ENCODE measurements at places on chromosomes 1 and 21.

GRCh38 chr1:46802081-46802480 is 3.2 kb downstream of the CYP4B1 start:
- DNase-seq = no peak

DNA sequence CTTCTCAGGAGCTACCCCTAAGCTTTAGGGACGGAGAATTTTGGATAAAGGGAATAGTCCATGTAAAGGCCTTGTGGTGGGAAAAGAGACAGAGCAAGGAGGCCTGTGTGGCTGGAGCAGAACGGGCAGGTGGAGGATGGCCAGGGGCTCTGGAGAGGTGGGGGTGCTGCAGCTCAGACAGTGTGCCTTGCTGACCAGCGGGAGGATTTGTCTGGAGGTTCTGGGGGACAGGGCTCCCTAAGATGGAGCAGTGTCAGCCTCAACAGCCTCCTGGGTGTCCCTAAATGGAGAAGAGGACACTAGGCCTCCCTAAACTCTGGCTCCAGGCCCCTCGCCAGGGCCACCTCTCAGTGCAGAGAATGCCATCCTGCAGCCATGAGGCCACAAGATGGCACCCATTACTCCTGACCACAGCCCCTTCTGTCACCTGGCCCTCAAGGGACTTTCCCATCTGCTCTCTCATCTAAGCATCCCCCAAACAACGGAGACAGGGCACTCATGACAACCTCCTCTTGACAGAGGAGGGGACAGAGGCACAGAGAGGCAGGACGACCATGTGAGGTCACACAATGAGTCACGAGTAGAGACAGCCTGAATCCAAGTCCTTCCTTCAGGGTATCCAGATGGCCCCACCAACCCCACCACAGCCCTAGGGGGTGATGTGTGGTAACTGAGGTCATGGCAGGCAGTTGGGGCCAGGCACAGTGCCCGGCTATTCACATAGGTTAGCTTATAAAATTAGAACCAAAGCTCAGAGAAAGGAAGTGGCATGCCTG is 94.7 kb downstream of the DMRTB1 start:
- no peak for DNase-seq

- DNase-seq = no peak
Observed at GRCh38 chr1:184826001-184826400, 71.3 kb upstream of the EDEM3 start.

- DNase-seq = no peak
Observed at GRCh38 chr1:65422241-65423203, 2.1 kb downstream of the LEPR start.

GRCh38 chr1:3922201-3922725 is 22.2 kb upstream of the C1orf174 start:
- DNase-seq = no peak
